ENCODE measurements at places on chromosomes 6 and 20. TPM values are rescaled to one million over a fixed set of nuclear protein-coding genes. Genes with fewer than 3 reads are reported as not detected.

GRCh38 chr6:117613920-117614560 lies 11.7 kb upstream of the GOPC start:
- no peak for DNase-seq

ADGRF4 gene
- total RNA-seq, result not detected

GRCh38 chr6:157647261-157647915 lies 175.7 kb upstream of the SNX9 start:
- no peak for DNase-seq

DNA sequence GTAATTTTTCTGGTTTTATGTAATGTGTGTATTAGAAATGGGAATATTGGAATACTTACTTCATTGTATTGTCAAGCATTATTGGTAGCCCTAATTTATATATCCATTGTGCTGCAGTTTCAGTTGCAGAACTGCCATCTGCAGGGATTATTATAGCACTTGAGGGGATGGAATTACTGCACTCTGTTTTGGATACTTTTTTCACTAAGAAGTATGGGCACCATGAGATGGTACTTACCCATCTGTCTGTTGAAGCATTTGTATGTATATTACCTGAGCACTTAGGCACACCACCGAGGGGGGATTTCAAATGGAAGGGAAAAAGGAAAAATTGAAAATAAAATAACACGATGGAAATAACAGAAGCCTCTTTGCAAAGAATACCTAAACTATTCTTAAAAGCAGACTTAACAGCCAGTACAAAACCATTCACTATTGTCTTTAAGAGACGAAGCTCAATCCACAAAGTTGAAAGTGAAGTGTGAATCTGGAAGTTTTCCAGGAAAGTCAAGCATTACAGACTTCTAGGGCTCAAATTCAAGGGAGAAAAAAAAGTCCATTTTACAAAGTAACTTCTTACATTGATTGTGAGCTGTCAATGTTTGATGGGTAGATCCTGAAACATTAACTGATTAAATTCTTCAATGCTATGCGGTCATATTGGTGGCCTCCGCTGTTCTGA lies 318.7 kb downstream of the SOX4 start:
- DNase-seq, result no peak

GRCh38 chr6:88565409-88565811 lies 398.0 kb downstream of the RNGTT start:
- DNase-seq, result no peak

GRCh38 chr6:81758221-81758620 lies 5.7 kb upstream of the TENT5A start:
- no peak for DNase-seq

DNA sequence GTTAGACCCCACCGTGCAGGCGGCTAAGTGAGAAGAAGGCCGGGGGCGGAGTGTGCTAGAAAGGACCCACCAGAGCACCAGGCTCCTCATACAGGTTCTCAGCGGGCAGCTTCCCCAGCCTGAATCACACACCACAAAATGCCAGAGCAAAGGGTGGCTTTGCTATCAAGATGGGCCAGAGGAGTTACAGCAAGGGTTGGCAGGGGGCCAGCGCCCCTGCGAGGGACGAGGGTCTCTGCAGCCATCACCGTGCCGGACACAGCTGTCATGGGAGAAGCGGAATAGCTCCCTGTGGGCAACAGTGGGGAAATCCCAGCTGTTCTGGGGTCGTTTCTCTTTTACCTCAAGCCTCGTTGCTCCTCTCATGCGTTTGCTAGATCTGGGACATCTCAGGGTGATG lies 206.3 kb downstream of the SMOC2 start:
- no peak for DNase-seq

DNA sequence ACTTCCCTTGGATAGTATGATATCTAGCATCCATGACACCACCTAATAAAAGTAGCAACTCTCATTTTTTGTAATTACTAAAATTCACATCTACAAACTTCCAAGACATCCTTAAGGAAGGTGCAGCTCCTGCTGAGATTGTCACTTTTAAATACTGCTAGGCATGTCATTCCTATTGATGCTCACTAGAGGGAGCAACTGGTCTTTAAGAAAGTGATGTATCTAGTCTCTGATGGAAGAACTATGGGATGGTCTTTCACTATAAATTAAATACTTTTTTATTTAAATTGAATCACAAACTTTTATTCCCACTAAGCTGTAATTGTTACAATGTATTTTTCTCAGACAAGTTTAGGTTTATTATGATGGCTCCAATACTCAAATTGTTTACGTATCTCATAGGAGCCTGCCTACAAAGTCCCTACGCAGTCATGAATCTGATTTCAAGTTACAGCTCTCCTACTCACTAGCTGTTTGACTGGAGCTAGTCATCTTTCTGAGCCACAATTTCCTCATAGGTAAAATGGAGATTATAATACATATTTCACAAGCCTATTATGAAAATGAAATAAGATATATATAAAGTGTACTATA lies 8.1 kb upstream of the TSPYL1 start:
- DNase-seq, result no peak

ATAT1 gene
- 1.7 TPM for total RNA-seq

DNA sequence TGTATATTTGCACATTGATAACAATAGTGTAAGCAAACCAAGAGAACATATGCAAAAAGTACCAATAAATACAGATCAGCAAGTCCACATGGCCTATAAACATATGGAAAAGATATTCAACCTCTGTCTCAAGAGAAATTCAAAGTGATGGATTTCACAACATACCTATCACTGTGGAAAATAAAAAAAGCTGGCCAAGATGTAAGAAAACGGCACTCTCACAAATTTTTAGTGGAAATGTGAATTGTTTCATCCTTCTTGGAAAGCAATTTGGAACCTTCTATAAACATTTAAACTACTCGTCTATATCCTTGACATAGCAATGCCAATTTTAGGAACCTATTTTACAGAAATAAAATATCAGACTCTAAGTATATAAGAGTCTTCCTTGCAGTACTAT lies 559.8 kb downstream of the QKI start:
- DNase-seq, result no peak

DNA sequence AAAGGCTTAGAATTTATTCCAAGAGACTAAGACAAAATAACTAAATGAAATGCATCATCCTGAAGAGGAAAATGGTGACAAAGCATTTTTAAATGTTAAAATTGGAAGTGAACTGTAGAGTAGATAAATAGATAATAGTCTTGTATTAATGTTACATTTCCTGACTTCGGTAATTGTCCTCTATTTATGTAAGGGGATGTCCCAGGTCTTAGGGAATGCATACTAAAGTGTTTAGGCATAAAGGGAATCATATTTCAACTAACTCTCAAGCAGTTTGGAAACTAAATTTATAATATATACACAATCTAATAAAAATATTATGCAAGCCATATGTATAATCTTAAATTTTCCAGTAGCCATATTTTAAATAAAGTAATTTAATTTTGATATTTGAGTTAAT lies 159.3 kb downstream of the WDR27 start:
- DNase-seq, result no peak

DNA sequence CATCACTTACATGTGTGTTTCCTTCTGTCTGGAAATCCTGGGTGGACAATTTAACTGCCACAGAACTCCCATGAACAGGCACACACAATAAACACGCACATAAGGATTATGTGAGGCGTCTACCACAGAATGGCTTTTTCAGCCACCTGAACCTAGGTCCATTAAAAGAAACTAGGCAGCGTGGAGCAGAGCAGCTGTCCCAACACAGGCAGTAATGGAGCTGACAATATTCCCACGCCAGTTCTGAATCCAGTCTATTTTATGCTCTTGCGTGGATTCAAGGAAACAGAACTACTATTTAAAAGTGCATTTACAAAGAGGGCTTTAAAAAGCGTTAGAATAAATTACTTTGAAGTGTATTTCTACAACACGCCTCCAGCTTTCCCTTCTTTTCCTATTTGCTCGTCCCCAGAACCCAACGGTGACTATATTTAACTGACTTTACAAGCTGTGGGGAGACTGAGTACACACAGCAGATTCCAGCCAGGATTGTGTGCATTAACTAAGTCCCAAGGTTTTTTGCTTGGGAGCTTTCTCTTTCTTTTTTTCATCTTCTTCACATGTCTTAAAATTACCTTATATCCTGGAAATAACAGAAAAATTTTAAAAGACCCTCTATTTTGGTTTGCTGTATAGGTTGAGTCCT lies 95.9 kb downstream of the GMDS start:
- DNase-seq, result no peak

DNA sequence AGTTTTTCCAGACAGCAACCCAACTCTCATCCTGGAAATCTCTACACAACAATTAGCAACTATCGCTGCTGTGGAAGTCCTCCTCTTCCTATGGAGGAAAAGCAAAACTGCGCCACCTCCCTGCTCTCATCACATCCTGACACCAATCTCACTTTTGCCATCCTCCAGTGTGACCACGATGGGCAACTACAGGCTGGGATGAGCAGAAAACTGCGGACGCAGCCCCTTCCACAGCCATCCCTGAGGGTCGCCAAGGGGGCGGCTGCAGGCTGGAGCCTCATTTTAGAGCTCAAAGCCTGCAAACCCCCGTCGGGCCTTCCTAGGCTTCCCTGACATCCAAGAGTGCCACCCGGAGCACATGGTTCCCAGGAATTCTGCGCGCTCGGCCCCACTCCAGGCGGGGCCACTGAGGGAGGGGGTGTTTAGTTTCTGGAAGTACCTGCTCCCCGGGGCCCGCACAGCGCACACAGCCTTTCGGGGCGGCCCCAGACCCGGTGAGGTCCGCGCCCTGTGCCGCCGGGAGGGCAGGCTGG lies 1.2 kb downstream of the TCFL5 start:
- no peak for DNase-seq

- DNase-seq, result no peak
Measured at GRCh38 chr6:48200869-48201390, 89.9 kb upstream of the PTCHD4 start.

- peak; percentile 70 for DNase-seq
Measured at GRCh38 chr20:3677733-3678132, 4.1 kb downstream of the ADAM33 start.

EYS gene
- not detected for total RNA-seq

SIRPG gene
- total RNA-seq, result not detected

DNA sequence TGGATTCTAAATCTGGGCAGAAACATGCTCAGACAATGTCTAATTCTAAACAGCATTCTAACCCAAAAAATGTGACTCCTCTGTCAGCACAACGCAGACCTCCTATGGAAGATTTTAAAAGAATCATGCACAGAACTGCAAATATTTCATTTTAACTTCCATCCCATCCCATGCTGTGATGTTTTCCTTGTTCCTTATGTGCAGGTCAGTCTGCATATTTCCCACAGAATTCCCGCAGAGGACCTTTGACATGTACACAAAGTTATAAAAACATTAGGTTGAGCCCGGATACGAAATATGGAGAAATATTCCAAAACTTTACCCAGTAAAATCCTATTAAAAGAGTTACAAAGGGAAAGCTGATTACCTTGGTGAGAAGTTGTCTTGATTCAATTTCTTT lies 467.1 kb upstream of the EPHA7 start:
- no peak for DNase-seq

PRSS16 gene
- not detected for total RNA-seq

- DNase-seq, result no peak
Measured at GRCh38 chr6:149608381-149608982, 40.0 kb downstream of the KATNA1 start.

MOG gene
- 10.3 TPM for total RNA-seq

AKAP7 gene
- total RNA-seq, result 10.3 TPM

RUNX2 gene
- total RNA-seq, result 0.24 TPM

ASIP gene
- 18.9 TPM for total RNA-seq

LRRC73 gene
- total RNA-seq, result 1.4 TPM

- peak; percentile 66 for DNase-seq
Measured at GRCh38 chr20:45946149-45946970, 11.9 kb downstream of the PCIF1 start.

DNA sequence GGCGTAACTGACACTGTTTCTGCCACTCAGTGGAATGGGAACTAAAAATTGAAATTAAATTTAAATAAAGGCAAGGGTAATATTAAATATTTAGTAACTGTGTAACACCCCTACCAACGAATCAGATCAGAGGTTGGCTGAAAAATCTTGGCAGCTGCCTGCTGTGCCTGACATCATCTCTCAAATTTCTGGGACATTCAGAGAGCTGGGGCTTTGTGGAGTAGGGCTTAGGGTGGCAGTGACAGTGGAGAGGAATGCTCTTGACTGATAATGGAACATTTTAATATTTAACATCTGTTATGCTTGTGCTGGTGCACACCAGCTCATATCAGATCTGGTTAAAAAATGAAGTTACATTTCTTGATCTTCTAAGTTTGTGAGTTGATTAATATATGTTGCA lies 62.2 kb downstream of the RFPL4B start:
- DNase-seq, result no peak

COL21A1 gene
- total RNA-seq, result 20.8 TPM

DNA sequence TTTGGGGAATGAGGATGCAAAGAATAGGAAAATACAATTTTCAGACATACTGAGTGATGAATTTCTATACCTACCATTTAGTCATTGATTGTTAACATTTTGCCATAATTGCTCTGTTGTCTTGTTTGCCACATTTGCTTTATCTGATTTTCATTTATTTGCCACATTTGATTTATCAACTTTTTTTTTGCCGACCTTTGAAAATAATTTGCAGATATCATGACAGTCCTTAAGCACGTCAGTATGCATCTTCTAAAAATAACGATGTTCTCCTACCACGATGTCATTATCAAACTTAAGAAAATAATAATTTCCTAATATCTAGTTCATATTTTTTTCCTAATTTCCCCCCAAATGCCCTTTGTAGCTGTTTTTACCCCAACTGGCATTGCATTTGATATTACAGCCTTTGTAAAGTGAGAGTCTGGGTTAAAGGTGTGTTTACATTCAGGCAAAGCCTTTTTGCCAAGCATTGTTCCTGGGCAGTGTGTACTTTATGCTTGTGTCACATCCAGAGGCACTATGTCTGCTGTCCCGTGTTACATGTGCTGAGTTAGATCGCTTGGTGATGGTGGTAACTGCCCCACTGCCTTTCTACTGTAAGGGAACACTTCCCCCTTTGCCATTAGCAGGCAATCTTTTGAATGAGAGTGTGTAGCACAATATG lies 26.4 kb downstream of the SEC23B start:
- DNase-seq, result no peak

BPIFA1 gene
- not detected for total RNA-seq

DNA sequence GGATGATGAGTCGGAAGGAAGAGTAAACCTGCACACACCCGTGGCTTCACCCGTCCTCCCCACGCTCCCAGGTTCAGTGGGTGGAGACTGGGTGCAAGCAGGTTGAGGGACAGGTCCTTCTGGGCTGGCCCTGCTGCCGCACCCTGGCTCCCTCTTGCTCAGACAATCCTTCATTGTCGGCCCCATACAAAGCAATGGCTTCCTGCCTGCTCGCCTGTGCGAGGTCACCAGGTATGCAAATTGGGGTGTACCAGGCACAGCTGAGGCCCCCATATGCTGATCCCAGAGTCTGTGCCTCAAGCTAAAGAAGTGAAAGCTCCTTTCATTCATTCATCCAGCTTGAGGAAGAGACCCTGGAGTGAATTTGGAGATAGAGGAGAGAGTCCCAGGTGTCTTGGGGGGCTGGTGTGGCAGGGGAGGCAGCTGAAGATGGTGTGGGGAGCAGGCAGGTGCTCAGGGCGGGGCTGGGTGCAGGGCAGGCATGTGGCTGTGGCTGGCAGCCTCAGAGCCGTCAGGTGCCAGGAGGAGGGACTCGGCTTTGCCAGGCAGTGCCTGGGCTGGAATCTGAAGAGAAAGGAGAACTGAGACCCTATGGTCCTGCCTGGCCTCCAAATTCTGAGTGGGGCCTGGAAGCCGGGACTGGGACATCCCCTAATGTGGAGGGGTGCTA lies 4.7 kb downstream of the SLCO4A1 start:
- no peak for DNase-seq

GRCh38 chr6:108200631-108201030 lies 34.8 kb downstream of the NR2E1 start:
- no peak for DNase-seq

All from Right ventricle myocardium superior (tissue), 1 donor.